ENCODE measurements at places on chromosomes 6 and 20. TPM values are rescaled to one million over a fixed set of nuclear protein-coding genes. Genes with fewer than 3 reads are reported as not detected.

C6orf62 gene
- total RNA-seq, result 95.6 TPM

LHFPL5 gene
- total RNA-seq, result not detected

WFDC10B gene
- not detected for total RNA-seq

KCNQ2 gene
- total RNA-seq, result not detected

HSPA12B gene
- total RNA-seq, result not detected

PRL gene
- not detected for total RNA-seq

LPIN3 gene
- total RNA-seq, result 0.46 TPM

GRCh38 chr6:34161857-34162515 is 16.1 kb upstream of the GRM4 start:
- no peak for DNase-seq

DNA sequence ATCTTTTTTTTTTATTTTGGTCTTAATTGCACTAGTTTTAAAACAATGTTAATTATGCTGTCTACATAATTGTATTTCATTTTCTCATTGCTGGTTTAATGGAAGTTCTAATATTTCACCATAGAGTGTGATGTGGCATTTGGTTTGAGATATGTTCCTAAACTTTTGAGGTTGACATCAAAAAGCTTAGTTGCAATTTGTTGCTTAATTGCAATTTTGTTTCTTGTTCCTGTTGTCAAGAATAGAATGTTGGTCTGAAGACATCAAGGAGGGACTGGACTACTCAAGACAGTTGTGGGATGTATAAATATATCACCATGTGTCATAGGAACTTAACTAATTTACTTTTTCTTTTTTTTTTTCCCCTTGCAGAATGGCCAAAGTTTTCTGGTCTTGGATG is 12.5 kb downstream of the HSF2 start:
- no peak for DNase-seq

GRCh38 chr6:30744054-30744805 is at the start of gene IER3:
Gene IER3, minus strand, starts transcription at chr6:30744547. Its CDS starts 29 bp downstream, at chr6:30744518.
- peak; percentile 72 for DNase-seq

- DNase-seq, result no peak
Observed at GRCh38 chr6:684831-685636, 7.9 kb downstream of the EXOC2 start.

DNA sequence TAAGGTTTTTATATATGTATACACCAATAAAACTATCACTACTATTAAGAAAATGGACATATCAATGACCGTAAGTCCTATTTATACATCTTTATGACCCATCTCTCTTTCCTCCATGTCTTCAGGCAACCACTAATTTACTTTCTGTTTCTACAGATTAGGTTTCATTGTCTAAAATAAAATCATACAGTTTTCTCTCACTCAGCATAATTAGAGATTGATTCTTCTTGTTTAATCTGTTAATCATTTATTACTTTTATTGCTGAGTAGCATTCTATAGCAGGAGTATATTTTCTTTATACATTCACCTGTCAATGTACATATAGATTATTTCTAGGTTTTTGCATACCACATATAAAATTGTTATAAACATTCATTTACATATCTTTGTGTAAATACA is 388.0 kb downstream of the RFPL4B start:
- DNase-seq, result no peak

DNA sequence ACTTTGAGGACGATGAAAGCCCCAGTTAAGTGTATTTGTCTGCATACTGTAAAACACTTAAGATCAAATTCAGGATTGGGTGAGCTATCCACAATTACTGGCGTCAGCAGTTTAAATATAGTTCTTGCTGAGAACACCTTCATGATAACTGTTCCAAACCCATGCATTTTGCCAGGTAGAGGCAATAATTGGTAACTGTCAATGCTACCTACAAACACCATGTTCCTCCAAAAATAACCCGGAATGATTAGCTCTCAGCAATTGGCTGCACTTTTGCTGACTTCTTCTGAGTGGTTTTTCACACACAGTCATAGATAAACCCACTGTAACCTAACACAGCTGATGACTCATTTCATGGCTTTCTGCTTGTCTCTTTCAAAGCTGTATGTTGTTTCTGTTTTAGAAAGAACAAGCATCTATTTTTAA is 1358.6 kb upstream of the GJE1 start:
- DNase-seq, result no peak

- DNase-seq, result no peak
Observed at GRCh38 chr6:82712826-82713225, 349.2 kb downstream of the TPBG start.

DNA sequence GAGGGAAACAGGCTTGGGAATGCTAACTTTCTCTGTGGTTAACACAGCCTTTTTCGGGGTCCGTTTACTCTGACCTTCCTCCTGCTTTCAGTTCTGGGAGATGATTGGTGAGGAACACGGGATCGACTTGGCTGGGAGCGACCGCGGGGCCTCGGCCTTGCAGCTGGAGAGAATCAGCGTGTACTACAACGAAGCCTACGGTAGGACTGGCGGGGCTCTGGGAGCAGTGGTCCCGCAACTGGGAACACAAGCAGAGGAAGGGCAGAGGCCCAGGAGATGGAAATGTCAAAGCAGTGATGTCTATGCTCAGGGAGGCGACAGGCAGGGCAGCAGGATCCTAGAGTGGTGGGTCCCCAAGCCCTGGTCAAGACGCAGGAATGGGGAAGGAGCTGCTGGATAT is 3.5 kb downstream of the TUBB1 start:
- no peak for DNase-seq

DNA sequence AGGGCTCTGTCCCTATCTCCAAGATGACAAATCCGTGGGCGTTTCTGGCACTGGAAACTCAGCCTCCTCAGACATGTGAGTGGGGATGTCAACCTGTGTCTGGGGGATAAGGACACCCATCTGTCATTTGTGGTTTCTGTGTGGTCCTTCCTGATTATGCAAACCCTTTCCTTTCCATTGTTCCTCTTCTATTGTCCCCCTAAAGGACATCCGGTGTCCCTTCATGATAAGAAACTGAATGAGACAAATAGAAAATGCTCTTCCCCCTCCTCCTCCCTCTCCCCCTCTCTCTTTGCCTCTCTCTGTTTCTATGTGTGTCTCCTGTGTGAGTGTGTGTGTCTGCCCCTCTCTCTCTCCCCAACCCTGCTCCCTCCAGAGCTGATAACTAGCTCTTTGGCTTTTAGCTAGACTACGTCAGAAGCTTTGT is 11.5 kb upstream of the GLP1R start:
- DNase-seq, result no peak

- no peak for DNase-seq
Observed at GRCh38 chr6:65170273-65170672, 536.8 kb downstream of the EYS start.

DNA sequence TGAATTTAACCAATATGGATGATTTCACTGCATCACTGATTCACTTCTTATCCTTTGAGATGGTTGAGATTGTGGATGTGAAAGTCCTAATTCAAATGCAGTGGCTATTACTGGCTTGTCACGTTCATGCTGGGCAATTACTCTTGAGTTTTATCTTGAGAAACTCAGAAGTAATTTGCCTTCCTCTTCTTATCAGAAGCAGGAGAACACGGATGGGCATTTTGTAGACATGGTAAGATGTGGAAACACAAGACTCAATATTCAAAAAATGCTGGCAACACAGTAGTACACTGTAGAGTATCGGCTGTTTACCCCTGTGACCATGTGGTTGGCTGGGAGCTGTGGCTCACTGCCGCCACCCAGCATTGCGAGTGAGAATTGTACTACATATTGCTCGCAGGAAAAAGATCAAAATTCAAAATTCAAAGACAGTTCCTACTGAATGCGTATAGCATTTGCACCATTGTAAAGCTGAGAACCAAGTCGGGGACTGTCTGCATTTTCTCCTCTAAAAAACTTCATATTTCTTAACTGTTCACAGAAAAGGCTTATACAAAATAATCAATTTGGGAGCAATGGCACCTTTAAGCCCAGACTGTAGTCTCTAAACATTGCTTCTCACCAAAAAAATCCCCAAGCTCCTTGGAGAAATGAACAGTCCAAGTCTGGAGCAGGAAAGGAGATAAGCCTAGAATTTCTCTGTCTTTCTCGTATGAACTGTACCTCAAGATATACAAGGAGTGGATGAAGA is 61.9 kb upstream of the ELOVL5 start:
- DNase-seq, result peak; percentile 24

DNA sequence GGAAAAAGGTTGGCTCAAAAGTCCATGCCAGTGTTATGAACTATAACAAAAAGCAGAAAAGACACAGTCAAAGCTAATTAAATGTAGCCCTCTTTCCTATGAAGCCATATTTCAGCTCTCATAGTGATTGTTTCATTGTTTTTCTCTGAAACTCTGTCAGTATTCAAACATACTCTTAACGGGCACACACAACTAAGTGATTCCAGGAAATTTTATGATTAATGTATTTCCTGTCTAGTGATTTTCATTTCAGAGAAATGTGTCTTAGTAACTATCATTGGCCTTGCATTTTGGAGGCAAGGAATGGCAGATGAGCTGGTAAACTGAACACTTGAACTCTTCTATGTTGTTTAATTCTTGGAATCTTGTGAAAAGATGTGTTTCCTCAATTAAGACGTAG is 68.0 kb downstream of the CLVS2 start:
- no peak for DNase-seq

GRCh38 chr6:130494729-130495128 is 128.9 kb downstream of the TMEM200A start:
- DNase-seq, result no peak

DNA sequence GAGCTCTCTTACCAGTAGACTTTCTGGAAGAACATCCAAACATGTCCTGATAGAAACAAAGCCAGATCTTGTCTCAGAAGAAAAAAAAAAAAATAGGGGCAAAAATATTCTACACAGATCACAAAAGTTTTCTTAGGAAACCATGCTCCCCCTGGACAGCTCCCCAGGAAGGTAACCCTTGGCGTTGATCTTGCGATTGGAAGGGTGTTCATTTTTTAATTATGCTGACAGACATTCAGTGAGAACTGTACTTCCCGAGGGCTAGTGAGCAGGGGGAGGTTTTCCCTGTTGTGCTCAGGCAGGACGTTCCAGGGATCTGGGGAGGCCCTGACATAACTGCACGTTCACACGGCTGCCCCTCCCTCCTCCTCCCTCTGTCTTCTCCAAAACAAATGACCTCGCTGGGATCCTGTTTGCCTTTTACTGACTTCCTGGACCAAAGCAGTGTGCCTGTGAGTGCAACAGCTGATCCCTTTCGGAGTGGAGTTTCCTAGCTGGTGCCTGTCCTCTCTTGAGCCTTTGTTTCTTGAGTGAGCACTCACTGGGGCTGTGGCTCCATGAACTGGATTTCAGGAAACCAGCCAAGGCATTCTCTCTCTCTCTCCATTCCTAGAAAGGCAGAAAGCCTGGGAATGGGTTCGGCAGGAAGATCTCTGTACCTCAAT is 46.7 kb downstream of the MARCKS start:
- no peak for DNase-seq

- no peak for DNase-seq
Observed at GRCh38 chr6:130720076-130720715, 107.0 kb upstream of the SMLR1 start.

- DNase-seq, result no peak
Observed at GRCh38 chr6:20700375-20700774, 166.1 kb downstream of the CDKAL1 start.

GRCh38 chr6:107534571-107535141 is 44.7 kb downstream of the SOBP start:
- DNase-seq, result no peak

DNA sequence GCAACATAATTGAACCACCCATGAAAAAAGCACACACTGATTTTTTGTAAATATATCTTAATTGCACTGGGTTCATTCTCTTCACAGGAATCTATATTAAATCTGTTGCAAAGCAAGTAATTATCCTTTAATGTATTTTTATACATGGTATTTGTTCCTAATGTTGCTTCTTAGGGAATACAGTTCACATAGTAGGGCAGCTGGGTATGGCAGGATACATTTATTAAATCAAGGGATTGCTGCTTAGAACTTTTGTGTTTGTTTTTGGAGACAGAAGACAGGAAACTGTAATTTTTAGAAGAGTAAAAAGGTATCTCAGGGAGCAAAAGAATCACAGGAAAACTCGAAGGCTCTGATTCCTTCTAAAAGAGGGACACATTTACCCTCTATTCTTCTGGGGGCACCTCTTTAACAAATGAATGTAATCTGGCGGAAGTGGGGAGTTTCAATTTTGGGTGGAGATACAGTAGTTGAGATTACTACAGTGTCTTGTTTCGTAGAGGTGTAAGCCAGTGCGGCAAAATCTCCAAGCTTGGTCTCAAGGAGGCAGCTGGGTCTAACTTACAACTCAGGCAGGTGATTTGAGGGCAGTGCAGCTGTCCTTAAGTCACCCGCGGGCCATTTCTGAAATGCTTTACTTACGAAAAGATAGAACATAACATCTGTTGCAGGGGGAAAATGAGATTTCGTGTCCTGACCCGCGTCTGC is 812 bp upstream of the SMIM13 start:
- DNase-seq, result no peak

GRCh38 chr6:104704191-104704590 is 155.5 kb downstream of the HACE1 start:
- no peak for DNase-seq

- no peak for DNase-seq
Observed at GRCh38 chr20:52824494-52825216, 147.5 kb upstream of the TSHZ2 start.

- no peak for DNase-seq
Observed at GRCh38 chr6:137261761-137262160, 42.6 kb upstream of the IFNGR1 start.

DNA sequence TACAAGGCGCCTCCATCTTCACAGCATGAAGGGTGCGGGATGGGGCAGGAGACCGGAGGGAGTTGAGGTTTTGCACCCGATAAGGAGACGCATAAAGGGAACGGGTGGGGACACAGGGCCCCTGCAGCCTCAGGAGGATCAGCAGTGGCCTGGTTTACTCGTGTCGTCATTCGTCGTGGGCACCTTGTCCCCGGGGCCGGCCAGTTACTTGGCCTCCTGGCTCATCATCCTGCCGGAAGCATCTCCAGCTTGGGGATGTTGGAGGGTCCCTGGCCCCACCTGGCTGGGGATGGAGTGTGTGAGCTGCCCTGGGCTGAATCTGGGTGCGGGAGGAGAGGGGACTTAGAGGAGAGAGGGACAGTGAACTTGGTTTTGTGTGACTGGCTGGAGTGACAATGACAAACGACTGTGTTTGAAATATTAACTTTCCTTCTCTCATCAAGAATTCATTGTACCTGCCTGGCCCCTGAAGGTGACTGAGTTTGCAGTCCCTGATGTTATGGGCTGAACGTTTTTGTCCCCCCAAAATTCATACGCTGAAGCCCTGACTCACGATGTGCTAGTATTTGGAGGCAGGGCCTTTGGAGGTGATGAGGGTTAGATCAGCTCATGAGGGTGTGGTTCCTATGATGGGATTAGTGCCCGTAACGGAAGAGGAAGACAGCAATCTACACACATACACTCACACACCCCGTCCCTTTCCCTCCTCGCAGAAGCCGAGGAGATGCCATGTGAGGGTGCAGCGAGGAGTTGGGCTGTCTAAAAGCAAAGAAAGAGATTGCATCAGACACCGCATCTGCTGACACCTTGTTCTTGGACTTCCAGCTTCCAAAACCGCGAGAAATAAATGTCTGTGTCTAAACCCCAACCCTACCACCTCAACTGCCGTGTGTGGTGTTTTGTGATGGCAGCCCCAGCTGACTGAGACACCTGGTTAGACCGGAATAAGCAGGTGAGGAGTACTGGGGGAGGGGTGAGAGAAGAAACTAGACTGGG is 65.0 kb upstream of the MAP3K4 start:
- DNase-seq, result no peak

GRCh38 chr20:38471987-38472512 is 593 bp upstream of the RALGAPB start:
- no peak for DNase-seq

- DNase-seq, result no peak
Observed at GRCh38 chr6:50272611-50273010, 222.9 kb upstream of the DEFB112 start.
